ENCODE measurements at places on chromosomes 6 and 20.
A peak's percentile ranks its signal among the peaks of the same experiment; 100 is the strongest.

DNA sequence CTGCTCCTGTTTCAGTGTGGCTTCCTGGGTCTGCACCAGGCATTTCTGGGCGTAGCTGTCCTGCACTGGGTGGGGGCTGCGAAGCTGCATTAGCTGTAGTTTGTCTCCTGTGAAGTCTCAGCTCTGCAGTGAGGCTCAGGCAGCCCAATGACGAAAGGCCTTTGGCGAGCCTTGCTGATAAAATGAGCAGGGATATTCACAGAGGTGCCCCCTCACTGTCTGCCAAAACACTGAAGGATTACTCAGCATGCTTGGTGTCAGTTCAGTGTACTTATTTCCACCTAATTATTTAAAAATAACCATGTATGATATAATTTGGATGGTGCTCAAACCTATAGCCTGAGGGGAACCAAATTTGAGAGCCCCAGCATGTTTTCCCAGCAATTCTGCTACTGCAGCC, 73.5 kb downstream of the ECT2L start:
- no peak for DNase-seq

DNA sequence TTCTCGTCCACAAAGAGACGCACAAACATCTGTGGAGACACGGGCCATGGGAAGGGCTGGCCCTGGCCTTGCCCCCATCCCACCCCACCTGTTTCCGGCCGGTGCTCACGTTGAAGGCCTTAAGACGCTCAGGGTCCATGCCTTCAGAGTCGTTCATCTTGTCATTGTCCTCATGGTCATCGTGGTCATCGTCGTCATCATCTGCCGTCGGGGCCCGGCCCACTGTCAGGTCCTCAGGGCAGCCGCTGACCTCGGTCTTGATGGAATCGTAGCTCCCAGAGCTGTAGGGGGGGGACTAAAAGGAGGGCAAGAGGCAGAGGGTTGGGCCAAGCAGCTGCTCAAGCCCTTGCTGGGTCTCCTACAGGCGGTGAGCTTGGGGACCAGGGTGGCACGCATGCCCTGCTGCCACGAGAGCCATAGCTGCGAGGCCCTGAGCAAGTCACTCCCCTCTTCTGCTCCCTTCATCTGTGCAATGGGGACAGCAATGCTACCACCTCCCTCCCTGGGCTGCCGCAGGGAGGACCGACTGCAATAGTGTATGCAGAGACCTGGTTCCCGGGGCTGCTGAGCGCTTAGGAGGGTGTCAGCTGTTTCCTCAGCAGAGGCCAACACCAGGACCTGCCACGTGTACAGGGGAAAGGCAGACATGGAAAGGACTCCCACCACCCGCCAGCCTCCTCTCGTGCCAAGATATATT, 95.5 kb downstream of the ASXL1 start:
- no peak for DNase-seq

DNA sequence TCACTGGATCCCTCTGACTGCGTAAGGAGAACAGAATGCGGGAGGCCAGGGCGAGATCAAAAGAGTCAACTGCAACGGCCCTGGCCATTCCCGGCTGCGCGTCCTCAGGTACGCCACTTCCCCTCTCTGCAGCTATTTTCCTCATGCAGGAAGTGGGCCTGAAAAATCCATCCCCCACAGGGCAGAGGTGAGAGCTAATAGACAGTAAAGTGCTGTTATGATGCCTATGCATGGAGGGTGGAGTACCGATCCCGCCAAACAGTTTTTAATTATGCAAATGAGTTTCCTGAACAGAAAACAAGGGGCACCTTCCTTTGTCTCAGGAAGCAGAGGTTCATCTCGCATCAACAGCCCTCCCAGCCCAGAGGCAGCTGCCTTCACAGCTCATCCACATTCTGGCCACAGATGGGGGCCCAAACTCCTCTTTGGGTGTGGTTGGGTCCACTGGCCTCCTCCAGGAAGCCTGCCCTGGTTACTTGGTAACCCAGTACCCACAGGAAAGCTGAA, 9.3 kb downstream of the PREX1 start:
- DNase-seq, result no peak

- no peak for DNase-seq
Observed at GRCh38 chr20:10763112-10763511, 89.3 kb upstream of the JAG1 start.

DNA sequence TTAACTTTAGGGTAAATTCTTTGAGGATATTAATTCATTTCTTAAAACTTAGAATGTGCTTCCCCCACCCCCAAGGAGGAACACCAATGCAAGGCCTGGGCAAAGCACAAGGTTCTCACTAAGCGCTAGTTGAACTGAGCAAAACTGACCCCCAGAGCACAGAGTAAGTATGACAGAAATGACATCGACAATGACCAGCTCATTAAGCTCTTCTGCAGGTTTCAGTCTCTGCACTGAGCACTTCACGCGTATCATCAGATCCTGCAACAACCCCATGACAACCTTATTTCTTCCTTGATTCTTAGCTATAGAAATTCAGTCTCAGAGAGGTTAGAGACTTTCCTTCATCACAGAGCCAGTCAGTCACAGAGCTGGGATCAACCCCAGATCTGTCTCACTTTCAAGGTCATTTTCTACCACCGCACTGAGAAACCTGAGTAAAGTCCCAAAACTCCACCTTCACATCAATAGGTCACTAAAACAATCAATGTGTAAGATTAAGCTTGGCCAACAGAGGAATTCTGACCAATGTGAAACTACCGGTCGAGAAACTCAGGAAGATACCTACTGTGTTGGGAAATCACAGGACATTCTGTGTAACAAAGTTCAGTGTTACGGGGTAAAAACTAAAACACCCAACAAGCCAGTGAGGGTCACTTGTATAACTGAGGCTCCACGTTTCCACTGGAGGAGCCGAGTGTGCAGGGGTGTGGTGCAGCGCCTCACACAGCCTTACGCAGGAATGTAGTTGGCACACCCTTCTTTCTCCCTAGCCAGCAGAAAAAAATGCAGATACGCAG, 129.0 kb upstream of the FOXQ1 start:
- DNase-seq, result no peak

- no peak for DNase-seq
Observed at GRCh38 chr6:99305021-99305554, 44.4 kb downstream of the FAXC start.

DNA sequence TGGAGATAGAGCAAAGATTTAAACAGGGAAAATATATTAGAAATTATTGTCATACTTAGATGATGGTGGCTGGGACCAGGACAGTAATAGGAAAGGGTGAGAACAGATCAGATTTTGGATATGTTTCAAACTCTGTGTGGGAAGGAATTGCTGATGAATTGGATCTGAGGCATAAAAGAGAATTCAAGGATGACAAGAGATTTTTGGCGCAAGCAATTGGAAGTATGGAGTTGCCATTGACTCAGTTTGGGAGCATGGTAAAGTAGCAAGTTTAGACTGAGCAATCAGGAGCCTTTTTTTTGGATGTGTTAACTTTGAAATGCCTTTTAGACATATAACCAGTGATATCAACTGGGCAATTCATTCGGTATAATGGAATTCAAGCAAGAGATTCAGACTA, 14.4 kb downstream of the TAB2 start:
- DNase-seq, result no peak

- DNase-seq, result no peak
Observed at GRCh38 chr6:44232676-44233566, 9.5 kb downstream of the SLC29A1 start.

DNA sequence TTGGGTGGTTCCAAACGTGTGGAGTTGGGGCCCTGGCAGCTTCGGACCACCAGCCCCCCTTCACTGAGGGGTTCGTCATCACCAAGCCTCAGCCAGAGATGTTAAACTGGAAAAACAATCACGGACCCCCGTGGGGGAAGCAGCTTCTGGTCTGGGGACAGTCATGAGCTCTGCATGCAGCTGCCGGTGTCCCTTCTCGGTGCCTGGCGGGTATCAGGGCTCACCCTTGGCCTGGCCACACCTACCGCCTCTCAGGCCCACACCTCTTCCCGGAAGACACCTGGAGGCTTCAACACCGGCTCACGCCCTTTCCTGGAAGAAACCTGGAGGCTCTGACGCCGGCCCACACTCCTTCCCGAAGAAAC, 77.8 kb upstream of the BHLHE23 start:
- DNase-seq, result no peak

- DNase-seq, result no peak
Observed at GRCh38 chr6:45590226-45590625, 212.5 kb upstream of the SUPT3H start.

DNA sequence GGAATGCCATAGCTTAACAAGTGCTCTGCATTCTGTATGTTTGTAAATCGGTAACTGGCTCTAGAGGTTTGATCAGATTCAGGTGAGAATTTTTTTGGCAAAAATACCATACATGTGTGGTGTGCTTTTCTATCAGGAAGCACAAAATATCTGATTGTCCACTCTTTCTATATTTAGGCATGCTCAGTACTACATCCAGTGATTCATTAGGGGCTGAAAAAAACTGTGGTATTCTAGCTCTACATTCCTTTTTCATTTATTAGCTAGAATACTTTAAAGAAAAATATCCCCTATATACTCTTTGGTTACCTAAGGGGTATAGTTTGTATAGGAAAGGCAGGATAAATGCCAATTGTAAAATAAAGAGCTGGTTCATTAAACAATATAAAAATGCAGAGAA, 10.6 kb upstream of the ELOVL2 start:
- no peak for DNase-seq

DNA sequence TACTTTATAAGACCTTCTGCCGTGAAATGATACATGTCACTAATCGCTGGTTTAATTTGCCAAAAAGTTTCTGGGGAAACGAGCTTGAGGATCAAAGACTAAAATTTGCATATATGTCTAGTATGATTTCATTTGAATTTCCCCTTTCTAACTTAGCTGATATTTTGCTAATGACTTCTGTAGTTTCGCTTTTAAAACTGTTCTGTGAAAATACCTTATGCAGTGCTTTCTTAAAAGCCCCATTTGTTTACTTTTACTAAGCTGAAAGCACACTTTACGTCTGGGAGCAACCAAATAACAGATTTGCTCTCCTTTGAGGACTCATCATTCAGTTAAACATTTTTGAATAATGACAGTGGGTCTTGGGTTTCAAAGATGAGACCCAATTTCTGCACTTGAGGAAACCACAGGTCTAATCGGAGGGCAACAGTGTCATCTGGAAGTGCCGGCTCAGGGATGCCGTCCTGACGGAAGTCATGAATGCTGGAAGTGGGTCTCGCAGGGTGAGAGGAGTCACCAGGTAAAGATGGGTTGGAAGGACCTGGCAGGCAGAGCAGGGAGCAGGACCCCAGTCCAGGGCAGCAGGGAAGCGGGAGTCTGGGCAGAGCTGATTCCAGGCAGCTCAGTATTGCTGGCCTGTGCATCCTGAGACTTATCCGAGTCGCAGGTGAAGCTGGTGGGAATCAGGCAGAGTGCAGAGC, 33.2 kb downstream of the PLEKHG1 start:
- no peak for DNase-seq

- DNase-seq, result no peak
Observed at GRCh38 chr6:155041741-155042279, 46.7 kb downstream of the TIAM2 start.

DNA sequence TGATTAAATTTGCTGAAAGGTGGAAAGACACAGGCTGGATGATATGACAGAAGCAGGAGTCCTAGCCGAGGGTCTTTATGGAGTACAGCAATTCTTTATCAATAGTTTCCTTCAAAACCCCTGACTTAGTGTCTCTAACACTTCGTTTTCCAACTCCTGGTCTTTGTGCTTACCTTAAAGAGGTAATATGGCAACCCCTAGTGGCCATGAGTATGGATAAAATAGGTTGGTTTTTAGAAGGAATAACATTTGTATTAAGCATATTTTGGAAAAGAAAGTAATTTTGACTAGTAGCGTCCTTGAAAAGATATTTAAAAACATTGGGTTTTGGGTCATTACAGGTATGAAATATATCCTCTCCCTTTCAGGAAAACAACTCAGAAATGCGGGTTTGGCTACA, 51.9 kb downstream of the VGLL2 start:
- DNase-seq, result no peak

- no peak for DNase-seq
Observed at GRCh38 chr20:8952721-8953120, 116.2 kb upstream of the PLCB4 start.

- peak; percentile 68 for DNase-seq
Observed at GRCh38 chr6:80133020-80133419, 26.5 kb downstream of the BCKDHB start.

- no peak for DNase-seq
Observed at GRCh38 chr6:98384801-98385200, 449.6 kb upstream of the POU3F2 start.

GRCh38 chr6:97064578-97064977, 140.1 kb downstream of the KLHL32 start:
- DNase-seq, result no peak

GRCh38 chr6:130749402-130749801, 77.8 kb upstream of the SMLR1 start:
- no peak for DNase-seq

DNA sequence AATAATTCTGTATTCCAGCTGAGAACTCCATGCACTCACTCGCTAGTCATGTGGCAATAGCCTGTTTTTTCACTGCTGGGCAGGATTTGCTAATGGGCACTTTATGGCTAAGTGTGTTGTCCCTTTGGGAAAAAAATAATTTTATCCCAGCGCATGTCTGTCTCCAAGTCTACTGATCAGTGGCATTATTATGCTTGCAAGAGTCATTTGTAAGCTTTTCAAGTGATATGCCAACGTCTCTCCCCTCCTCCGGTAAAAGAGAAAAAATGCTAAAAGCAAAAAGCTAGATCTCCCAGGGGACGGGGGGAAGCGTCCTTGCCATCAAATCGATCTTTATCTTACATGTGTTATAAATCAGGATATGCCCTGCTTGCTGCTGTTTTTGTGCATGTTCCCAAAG, 407.7 kb downstream of the CDH26 start:
- peak; percentile 54 for DNase-seq

DNA sequence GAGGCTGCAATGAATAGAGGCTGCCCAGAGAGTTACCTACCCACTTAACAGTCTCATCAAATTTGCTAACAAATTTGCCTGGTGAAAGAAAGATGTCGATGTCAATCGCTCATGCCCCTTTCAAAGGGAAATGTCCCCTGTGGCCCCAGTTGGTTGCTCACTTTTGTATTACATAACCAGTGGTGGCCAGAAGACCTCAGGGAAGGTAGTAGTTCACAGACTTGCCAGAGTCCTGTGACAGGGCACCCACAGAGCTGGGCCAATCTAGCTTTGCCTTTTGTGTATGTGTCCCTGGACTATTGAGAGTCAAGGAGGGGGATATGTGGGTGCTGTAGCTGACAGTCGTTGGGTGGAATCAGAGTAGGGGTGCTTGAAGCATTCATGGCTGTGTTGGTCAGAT, 70.7 kb upstream of the CCN6 start:
- DNase-seq, result no peak

DNA sequence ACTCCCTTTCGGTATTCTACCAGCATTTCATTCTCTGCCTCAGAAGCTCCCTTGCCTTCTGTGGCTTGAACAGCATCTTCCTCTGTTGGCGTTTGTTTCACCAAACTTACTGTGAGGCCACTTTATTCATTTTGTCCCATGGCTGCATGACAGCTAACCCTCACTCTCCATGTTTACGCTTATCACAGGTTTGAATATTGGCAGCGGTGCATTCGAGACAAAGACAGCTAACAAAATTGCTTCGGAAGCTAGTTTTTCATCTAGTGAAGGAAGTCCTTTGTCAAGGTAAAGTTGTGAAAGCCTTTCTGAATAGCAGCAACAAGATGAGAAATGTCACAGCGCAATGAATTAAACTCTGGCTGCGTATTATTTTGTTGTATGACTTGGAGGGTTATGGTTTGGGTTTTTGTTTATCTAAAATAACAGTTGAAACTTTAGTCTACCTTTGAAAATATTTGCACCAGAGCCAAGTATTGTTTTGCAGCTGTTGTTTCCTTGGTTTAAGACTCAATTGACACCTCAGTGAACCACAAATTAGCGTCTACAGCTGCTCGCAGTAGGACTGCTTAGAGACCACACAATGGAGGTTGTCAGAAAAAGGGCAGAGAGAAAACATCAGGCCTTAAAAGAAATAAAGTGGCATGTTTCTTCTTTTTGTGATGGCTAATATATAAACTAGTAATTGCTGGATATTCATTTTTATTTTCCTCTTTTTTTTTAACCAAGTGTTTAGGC, 70.4 kb upstream of the XRN2 start:
- DNase-seq, result no peak

Data from retina (tissue), 1 donor.